ENCODE measurements at places on chromosomes 4 and X.

- no peak for DNase-seq
These were observed 32.5 kb downstream of the MEPE start for GRCh38 chr4:87865288-87865687.

GRCh38 chr4:139560406-139561104 is 4.5 kb upstream of the SETD7 start:
- DNase-seq: no peak

- DNase-seq: no peak
These were observed 7.0 kb upstream of the NKX1-1 start for GRCh38 chr4:1413204-1413663.

GRCh38 chr4:100986360-100986868 is 360.9 kb downstream of the PPP3CA start:
- no peak for DNase-seq

GRCh38 chr4:103415801-103416200 is 217.7 kb upstream of the CENPE start:
- no peak for DNase-seq

GRCh38 chrX:123202523-123202922 is 18.4 kb downstream of the GRIA3 start:
- no peak for DNase-seq
